ENCODE measurements at places on chromosomes 5 and 9. TPM values are rescaled to one million over a fixed set of nuclear protein-coding genes. Genes with fewer than 3 reads are reported as not detected.

- DNase-seq = no peak
Observed at GRCh38 chr5:115941051-115941675, 21.1 kb upstream of the LVRN start.

GRCh38 chr5:30287890-30288289 is 905.6 kb upstream of the CDH6 start:
- no peak for DNase-seq

The OR1N2 gene
- total RNA-seq = not detected

DNA sequence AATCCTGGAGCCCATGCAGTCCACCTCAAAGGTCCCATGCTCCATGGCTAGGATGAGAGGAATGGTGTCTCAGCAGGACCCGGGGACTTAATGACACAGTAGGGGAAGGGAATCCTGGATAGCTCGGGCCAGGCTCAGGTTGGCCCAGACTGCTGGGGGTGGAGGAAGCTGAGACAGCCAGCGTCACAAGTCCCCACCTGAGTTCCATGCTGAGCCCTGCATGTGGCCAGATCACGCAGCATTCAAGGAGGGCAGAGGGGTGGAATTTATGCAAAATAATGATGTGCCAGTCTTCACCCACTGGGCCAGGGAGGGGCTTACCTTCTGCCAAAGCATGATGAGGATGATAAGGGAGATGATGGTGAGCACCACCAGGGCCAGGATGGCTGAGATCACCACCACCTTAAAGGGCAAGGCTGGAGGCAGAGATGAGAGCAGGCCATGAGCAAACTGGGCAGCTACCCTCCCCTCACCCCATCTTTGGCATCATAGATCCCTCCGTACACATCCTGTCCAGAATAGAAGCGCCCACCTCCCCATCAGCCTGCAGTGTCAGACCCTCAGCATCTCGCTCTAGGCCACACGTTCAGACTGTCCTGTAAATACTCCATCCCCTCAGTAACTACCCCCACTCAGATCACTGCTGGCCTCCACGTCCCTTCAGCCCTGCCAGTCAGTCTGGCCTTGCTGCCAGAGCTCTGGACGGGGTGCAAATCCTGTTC is 29.3 kb downstream of the PDGFRB start:
- no peak for DNase-seq

DNA sequence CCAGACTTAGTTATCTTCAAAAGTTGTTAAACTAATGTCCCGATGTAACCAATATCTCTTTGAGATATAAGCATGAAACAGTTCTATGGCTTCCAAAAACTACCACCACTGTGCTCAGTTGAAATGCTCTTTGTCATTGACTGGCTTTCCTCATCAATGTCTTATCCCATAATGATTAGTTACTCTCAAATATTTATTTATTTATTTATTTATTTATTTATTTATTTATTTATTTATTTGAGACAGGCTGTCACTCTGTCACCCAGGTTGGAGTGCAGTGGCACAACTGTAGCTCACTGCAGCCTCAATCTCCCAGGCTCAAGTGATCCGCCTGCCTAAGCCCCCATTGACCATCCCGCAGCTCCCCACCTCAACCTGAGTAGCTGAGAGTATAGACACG is 28.0 kb upstream of the MLLT3 start:
- DNase-seq = no peak

The CACNA1B gene
- not detected for total RNA-seq

DNA sequence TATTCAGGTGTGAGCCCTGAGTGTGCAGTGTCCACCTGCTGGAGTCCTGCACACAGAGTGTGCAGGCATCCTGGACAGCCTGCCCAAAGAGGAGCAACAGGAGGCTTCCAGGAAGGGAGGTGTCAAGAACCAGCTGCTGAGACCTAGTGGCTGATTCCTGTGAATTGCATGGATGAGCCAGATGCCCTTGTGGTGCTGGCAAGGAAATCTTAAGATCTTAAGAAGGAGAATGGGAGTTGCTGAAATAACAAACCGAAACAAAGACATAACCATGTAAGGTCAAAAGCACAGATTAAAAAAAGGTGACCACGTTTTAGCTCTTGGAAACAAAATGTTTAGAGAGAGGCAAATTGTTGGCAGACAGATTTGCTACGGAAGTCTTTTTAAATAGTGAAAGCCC is 29.3 kb upstream of the RPS23 start:
- no peak for DNase-seq

GRCh38 chr5:5523066-5523505 is 100.6 kb downstream of the ICE1 start:
- DNase-seq = no peak

The ADAMTSL2 gene
- 1.8 TPM for total RNA-seq

GRCh38 chr5:144247131-144247530 is 76.5 kb downstream of the KCTD16 start:
- DNase-seq = no peak

DNA sequence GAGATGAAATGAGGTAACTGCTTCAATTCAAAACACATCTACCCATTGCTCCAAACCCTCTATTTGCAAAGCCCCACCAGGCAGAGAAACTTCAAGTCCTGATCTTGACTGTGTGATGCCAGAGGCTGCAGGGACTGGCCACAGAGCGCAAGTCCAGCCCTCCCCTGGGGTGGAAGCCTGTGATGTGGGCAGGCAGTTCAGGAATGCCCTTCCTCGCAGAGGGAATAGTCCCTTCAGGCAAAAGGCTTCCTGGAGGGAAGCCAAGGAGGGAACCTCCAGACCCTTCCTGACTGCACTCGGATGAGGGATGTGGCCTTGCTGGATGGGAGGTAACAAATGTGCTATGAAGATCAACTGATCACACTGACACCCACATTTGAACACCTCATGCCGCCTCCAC is 131.2 kb downstream of the SLIT3 start:
- no peak for DNase-seq

- no peak for DNase-seq
Observed at GRCh38 chr5:167665841-167666375, 625.5 kb upstream of the WWC1 start.
